DMS 273 treated with DMSO at 0.1 percent for 48 hours (cell line): ENCODE measurements at places on chromosomes 16 and 17.

DNA sequence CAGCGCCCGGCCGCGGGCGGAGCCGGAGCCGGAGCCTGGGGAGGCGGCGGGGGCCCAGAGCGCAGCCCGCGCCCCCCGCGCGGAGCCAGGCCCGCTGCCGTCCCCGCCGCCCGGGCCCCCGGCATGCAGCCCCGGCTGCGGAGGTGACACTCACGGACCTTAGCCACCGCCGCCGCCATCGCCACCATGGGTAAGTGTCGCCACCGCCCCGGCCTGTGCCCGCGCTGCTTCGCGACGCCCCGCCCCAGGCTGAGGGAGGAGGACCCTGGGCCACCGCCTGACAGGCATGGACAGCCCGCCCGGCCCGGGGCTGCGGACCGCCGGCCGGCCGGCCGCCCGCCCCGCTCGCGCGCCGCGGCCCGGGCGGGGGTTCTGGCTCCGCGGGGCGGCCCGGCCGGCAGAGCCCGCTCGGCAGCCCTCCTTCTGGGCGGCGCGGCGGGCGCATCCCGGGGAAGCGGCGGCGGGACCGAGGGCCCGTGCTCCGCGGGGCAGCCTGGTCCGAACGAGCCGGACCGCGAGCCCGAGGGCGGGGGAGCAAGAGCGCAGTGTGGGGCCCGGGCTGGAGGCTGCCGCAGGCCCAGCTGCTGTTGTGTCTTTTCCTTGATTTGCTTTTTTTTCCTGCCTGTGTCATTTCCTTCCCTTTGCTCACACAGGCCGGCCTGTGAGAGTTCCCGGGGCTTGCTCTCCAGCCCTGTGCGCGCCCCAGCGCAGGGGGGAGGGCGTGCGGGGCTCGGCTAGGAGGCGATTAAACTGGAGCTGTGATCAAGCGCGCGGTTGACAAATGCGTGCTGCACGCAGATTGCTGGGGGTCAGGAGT lies 565 bp downstream of the MAP3K3 start:
- peak; percentile 18 for DNase-seq

DNA sequence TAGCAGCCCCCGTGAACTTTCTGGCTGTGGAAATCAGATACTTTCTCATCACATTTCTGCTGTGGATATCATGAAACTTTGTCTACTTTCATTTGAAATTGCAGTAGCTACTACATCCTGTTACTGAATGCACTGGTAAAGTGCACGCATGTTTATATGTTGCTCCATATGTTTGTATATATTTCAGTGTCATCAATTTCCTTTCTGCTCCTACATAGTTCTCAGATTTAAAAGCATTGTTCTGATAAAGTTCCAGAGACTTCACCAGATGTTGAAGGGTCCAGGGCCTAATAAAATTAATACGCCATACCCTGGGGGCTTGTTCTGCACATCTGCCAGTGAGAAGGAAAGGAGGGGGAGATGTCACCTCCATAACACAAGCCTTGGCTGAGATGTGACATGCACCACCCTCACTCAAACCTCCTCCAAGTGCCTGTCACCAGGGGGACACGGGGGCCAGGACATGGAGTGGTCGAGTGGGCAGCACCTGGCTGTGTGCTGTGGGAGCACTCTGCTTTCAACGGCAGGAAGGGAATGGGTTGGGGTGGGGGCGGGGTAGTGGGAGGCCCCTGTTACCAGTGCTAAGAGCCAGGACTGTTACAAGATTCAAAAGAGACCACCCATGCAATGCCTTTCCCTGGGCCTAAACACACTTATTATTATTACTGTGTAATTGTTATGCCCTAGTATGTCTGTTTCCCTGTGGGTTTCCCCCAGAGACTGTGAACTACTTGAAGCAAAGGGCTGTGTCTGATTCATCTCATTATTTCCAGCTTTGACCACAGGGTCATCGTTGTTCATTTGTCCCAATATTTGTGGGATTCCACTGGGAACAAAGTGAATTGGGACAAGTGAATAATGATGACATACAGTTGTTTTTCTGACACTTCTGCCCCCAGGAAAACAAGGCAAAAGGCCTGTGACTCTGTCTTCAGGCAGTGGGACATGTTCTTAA lies 193.4 kb downstream of the FOXL1 start:
- DNase-seq: no peak

- no peak for DNase-seq
Measured at GRCh38 chr17:8018436-8018835, 16.0 kb downstream of the GUCY2D start.

DNA sequence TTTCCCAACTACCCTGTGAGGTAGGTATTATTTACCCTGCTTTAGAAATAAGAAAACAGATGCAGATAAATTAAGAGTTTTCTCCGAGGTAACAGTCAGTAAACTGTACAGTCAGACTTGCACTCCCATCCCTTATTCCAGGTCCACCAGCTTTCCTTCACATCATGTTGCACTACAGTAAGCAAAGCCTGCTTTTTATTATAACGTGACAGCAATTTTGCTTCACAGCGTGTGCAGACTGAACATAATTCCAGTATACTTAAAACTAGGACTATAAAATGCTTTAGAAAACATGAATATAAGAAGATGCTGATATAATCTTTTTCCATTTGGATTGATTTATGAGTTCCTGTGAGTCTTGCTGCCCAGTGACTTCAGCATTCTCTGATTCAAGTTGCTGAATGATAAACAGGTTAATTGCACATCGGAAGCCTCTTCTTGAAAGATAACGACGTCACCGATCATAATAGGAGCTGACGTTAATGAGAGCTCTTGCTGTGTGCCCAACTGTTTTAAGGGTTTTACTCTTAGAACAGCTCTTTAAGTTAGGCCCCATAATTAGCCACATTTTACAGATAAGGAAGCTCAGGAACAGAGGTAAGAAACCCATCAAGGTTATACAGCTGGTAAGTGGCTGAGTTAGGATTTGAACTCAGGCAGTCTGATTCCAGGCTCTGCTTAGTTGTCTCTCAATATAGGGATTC lies 1.4 kb downstream of the LIG3 start:
- DNase-seq: no peak

DNA sequence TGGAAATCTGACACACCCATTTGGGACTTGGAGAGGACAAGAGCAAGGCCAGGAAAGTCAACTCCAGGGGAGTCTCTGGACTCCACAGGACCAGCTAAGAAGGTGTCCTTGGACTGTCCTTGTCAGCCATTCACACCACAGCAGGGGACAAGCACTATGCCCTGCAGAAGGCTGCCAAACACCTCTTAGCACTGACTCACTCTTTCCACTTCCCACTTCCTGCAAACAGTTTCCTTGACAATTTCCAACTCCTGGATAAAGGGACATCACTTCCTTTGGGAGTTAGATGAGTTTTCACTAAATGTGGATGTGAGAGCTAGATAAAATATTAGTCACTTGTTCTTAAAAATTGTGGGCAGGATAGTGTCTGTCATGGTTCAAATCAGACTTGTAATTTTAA lies 37.8 kb upstream of the BCAR1 start:
- no peak for DNase-seq

- DNase-seq: no peak
Measured at GRCh38 chr17:81470270-81470943, 42.2 kb downstream of the ACTG1 start.

DNA sequence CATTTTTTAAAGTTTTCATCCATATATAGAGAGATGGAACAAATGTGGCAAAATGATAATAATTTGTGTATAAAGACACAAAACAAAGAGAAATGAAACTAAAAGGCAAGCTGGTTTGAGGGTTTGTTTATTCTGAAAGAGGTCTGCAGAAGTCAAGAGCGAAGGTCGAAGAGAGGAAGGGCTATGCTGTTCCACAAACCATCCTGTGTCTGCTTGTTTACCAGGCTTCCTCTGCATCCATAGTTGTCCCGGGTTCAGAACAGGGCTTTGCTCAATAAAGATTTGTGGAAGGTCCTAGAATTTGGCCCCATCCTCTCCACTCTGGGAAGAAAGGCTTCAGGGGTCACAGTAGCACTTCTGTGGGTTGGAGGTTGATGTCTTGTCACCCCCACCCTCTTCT lies 2.4 kb upstream of the MARVELD3 start:
- no peak for DNase-seq

GRCh38 chr17:12536472-12536871 lies 129.2 kb upstream of the MYOCD start:
- DNase-seq: no peak

DNA sequence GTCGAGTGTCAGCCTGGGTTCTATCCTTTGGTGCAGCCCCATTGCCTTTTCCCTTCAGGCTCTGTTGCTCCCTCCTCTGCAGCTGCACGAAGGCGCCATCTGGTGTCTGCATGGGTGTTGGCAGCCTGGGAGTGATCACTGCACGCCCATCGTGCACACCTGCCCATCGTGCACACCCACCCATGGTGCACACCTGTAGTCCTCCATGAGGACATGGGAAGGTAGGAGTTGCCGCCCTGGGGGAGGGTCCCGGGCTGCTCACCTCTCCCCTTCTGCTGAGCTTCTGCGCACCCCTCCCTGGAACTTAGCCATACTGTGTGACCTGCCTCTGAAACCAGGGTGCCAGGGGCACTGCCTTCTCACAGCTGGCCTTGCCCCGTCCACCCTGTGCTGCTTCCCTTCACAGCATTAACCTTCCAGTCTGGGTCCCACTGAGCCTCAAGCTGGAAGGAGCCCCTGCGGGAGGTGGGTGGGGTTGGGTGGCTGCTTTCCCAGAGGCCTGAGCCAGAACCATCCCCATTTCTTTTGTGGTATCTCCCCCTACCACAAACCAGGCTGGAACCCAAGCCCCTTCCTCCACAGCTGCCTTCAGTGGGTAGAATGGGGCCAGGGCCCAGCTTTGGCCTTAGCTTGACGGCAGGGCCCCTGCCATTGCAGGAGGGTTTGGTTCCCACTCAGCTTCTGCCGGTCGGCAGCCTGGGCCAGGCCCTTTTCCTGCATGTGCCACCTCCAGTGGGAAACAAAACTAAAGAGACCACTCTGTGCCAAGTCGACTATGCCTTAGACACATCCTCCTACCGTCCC lies 2.9 kb downstream of the CTRL start:
- peak; percentile 28 for DNase-seq

DNA sequence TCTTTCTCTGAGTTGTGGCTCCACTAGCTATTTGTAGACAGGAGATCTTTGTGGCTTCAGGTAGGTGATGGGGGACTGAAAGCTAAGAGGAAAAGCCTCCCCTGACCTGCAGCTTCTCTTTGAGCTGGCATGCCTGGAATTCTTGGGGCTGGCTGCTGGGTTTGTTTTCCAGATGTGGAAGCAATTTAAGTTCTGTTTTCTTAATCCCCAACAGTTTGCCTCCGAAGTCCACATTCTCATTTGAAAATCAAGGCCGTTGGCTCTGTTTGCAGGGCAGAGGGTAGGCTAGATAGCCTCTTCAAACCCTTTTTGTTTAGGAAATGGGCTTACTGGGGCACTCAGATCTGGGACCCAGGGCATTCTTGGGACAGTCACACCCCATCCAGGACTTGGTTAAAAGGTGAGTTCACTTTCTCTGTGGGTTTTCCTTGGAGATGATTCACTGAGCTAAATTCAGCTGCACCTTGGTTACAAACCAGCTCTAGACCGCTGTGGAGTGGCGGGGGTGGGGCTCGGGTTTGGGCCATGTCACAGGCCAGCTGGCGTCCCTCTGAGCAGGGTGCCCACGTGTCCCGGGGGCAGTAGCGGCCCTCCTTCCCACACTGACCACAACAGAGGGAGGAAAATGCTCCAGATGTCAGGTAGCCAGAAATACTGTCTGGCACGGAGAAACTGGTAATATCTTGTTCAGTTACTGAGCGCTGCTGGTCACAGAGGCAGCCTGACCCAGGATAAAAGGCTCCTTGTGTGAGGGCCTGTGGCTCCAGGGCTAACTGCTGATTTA lies 108.5 kb downstream of the RAB11FIP4 start:
- DNase-seq: no peak

- DNase-seq: no peak
Measured at GRCh38 chr17:28045304-28045703, 2.8 kb downstream of the NLK start.

GRCh38 chr16:84303023-84303422 lies 8.3 kb downstream of the WFDC1 start:
- DNase-seq: no peak

DNA sequence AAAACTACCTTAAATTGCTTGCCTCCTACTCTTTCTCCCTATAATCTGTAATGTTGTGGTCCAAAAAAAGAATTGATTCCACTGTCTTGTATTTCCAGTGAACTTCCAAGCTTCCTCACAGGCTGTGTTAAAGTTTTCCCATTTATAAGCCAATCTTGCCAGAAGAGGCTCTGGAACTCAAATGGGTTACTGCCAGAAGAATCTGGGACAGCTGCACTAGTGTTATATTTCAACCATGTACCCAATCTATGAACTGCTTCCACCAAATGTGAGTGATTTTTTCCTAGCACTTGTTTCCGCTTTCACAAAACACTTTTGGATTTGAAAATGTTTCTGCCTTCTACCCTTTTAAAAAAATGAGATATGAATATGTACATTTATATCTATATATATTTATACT lies 1.8 kb downstream of the CCDC43 start:
- no peak for DNase-seq

DNA sequence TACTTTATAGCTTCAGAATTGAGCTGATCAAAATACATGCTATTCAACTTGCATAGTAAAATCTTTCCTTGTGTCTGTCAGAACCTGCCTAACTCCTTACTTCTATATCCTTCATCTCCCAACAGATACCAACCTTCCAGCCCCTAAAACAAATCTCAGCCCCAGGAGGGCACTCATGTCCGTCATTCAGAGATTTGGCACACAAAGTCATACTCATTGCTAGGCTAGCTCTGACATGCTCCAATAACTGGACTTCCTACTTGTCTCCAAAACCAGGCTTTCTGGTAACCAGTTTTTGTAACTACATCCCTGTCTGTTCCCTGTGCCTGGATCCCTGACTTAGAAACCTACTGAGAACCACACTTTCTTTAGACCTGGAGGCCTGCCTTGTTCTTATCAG lies 37.5 kb upstream of the DHX40 start:
- no peak for DNase-seq

- DNase-seq: no peak
Measured at GRCh38 chr16:27551036-27551435, 1.1 kb downstream of the KATNIP start.

DNA sequence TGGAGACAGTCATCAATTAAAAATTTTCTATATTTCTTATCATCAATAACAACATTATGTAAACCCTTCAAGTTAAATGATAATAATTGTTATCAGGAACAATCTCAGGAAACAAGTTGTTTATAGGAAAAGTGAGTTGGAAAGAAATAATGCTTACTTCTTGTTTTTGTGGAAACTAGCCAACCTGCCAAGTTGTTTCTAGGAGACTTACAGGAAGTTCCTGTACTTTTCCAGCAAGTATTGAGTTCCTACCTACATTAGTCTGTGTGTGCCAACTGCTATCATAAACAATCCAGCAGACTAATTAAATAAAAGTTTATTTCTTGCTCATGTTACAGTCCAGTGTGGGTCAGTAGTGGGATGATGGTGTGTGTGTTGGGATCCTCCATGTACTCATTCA lies 1.6 kb upstream of the CCL14 start:
- DNase-seq: no peak

- DNase-seq: no peak
Measured at GRCh38 chr17:69402052-69402451, 12.4 kb upstream of the MAP2K6 start.

GRCh38 chr17:81125573-81126081 lies 39.7 kb upstream of the PVALEF start:
- DNase-seq: peak; percentile 37
